ENCODE measurements at places on chromosomes 1 and 21.
A peak's percentile ranks its signal among the peaks of the same experiment; 100 is the strongest.

- no peak for DNase-seq
Observed at GRCh38 chr21:45532826-45533360, 9.3 kb downstream of the SLC19A1 start.

GRCh38 chr1:9529190-9529589 is 10.1 kb upstream of the SLC25A33 start:
- no peak for DNase-seq

DNA sequence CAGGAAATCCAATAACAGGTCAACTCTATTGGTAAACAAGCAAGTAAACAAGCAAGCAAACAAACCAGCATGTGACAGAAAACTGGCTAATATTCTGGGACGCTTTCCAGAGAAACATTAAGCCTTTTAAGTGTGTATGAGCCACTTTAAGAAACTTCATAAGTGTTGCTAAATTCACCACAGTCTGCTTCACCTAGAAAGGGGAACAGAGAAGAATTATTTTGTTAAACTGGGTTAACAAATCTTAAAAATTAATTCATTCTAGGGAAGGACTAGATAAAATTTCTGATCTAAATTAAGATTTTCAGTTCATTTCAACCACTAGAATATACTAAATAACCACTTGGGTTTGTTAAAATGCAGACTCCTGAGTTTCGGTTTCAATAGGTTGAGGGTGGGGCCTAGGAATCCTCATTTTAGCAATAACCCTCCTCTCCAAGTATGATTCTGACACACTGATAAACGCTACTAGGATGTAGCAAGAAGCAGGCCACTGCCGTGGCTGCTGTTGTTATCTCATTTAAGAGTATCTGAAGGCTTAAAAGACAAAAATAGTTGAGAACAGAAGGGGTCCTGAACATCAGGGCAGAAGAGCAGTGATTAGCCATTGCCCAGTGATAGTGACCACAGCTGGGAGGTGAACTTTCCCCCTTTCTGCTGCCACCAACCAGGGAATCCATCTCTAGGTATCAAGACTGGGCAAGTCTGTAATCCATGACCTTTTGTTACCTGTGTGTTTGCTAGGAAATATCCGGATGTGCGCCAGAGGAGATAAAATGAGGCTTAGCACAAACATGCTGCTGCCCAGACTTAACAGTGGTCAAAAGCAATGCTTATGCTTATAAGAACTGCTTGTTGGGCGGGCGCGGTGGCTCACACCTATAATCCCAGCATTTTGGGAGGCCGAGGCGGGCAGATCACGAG is 11.2 kb downstream of the CREG1 start:
- no peak for DNase-seq

GRCh38 chr21:36134803-36135390 is at the start of gene CBR3:
Gene CBR3 (plus strand): TSS chr21:36135079. CDS start chr21:36135193, 114 bp downstream.
- peak; percentile 62 for DNase-seq

- DNase-seq = no peak
Observed at GRCh38 chr1:117877823-117878222, 51.6 kb downstream of the GDAP2 start.
